ENCODE measurements at places on chromosomes 3 and 15.
A peak's percentile ranks its signal among the peaks of the same experiment; 100 is the strongest.

DNA sequence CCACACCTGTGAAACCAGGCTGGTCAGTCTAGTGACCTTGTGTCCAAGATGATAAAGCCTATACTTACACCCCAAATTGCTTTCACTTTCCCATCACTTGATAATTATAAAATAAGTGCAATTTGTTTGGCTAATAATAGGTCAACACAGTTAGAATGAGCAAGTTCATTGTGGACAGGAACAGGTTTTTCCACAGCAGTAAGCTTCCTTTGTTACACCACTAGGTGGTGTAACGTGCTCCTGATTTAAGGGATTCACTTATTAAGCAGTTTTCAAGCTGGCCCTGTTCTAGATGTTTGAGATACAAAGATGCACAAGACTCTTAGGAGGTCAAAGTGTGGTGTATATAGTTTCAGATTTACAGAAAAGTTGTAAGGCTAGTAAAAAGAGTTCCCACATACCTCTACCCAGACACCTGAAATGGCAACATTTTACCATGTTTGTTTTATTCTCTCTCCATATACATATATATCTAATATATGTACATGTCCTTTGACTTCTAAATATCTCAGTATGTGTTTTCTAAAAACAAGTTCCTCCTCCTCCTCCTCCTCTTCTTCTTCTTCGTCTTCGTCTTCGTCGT, 6.8 kb upstream of the MFSD1 start:
- DNase-seq: no peak

- no peak for DNase-seq
These were observed 213.8 kb downstream of the NR1D2 start for GRCh38 chr3:24158761-24159454.

DNA sequence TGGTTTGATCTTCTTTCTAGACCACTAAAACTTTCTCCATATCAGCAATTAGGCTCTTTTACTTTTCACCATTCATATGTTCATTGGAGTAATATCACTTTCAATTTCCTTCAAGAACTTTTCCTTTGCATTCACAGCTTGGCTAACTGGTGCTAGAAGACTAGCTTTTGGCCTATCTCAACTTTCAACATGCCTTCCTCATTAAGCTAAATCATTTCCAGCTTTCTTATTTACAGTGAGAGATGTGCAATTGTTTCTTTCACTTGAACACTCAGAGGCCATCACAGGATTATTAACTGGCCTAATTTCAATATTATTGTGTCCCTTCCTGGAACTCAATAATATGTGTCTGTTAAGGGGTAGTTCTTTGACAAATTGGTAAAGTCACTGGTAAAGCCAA, 42.8 kb upstream of the PLOD2 start:
- no peak for DNase-seq

DNA sequence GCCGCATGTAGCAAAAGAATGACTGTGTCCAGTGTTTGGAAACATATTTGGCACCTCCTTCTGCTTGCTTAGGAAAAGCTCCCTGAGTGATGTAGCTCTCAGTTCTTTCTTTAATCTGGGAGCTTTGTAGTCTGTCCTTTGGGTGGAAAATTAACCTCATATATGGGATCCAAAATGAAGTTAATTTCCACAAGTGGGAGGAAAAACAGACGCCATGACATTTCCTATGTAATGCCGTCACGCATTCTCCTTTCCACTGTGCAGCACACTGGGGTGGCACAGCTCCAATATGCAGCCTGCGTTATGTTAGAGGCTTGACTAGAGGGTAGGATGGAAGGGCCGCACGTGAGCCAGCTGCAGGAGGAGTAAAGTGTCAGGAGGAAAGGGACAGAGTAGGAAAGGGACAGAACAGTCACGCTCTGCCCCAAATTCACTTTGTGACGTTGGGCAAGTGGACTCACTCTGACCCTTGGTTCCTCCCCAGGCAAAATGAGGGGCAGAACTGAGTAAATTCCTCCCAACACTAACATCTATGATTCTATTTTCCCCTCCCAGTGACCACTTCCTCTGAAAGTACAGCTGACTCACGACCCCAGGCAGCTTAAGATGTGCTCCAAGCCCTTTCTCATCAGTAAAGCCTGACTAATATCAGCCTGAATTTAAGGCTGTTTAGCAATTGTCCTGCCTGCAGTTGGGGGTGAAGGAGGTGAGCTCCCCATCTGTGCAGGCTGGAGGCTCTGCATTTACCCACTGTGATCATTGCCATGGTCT, 176.5 kb upstream of the PFN2 start:
- no peak for DNase-seq

GRCh38 chr15:43516801-43517353, 531 bp upstream of the MAP1A start:
- DNase-seq: no peak

DNA sequence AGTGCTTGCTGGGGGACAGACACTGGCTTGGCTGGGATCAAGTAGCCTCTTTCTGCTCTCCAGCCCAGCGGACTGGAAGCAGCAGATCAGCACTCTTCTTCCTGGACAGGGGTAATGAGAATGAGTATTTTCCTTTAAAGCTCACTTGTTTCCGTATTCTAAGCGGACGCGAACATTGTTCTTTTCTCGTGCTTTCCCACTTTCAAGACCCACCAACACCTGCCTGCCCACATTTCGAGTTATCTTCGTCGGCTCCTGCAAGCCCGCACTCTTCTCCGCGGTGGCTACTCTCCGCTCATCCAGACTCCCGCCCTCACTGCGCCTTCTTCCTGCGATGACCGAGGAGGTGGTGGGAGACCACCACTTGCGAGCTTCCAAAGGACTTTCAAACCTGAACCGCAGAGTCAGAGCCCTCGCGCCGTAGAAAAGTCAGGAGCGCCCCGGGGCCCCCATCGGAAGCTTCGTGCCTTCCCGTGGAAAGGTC, 1.6 kb upstream of the PPM1L start:
- peak; percentile 55 for DNase-seq
